NK-92 treated with Interleukin-12 subunit alpha and Interleukin-12 subunit beta, amount 100 ng/mL, for 24 hours (cell line): ENCODE measurements at places on chromosomes 13 and 19.

GRCh38 chr13:105165449-105166125 is 1369.9 kb downstream of the EFNB2 start:
- DNase-seq: no peak

GRCh38 chr13:114108141-114108761 is 24.2 kb downstream of the RASA3 start:
- DNase-seq: no peak

DNA sequence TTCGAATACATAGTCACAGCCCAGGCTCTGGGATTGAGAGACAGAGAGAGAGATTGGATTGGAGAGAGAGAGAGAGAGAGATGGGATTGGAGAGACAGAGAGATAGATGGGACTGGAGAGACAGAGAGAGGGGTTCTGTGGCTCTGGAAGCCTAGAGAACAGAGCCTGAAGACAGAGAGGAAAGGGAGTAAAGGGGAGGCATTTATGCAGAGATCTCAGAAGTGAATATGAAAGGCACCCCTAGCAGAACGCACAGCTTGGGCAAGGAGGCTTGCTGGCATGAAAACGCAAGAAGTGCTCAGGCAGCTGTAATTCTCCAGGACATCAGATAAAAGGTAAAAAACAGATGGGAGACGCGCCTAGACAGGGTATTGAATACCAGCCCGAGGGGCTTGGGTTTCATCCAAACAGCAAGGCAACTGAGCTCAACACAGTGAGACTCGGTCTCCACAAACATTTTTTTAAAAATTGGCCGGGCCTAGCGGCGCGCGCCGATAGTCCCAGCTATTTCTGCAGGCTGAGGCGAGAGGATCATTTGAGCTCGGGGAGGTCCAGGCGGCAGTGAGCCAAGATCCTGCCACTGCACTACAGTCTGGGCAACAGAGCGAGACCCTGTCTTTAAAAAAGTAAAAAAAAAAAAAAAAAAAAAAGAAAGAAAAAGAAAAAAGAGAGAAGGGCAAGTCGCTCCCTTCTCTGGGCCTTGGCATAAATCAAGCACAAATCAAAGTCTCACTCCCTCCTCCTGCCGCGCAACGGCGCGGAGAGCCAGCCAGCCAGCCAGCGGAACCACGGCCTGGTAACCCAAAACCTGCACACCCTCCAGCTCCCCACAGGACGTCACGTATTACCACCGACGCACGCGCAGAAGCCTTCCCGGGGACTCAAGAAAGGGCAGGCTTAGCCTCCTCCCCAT is 774 bp upstream of the PPP2R1A start:
- no peak for DNase-seq

- DNase-seq: no peak
These were observed 161.4 kb downstream of the EFNB2 start for GRCh38 chr13:106373989-106374572.

DNA sequence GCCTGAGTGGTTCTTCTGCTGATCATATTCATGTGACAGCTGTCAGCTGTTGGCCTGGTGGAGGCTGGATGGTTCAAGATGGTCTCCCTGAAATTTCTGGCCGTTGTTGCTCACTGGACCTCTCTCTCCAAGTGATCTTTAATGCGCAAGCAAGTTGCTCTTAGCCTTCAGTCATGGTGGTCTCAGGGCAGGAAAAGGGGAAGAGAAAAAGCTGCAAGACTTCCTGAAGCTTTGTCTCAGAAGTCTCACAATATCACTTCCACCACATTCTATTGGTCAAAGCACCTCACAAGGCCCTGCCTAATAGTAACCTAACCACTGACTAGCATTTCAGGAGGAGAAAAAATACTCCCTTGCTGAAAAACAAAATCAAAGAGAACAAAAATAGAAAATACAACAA is 1.6 kb upstream of the ZNF567 start:
- no peak for DNase-seq

GRCh38 chr13:36329361-36329760 is 16.8 kb downstream of the SPART start:
- no peak for DNase-seq

GRCh38 chr13:114107686-114108081 is 24.7 kb downstream of the RASA3 start:
- DNase-seq: no peak

DNA sequence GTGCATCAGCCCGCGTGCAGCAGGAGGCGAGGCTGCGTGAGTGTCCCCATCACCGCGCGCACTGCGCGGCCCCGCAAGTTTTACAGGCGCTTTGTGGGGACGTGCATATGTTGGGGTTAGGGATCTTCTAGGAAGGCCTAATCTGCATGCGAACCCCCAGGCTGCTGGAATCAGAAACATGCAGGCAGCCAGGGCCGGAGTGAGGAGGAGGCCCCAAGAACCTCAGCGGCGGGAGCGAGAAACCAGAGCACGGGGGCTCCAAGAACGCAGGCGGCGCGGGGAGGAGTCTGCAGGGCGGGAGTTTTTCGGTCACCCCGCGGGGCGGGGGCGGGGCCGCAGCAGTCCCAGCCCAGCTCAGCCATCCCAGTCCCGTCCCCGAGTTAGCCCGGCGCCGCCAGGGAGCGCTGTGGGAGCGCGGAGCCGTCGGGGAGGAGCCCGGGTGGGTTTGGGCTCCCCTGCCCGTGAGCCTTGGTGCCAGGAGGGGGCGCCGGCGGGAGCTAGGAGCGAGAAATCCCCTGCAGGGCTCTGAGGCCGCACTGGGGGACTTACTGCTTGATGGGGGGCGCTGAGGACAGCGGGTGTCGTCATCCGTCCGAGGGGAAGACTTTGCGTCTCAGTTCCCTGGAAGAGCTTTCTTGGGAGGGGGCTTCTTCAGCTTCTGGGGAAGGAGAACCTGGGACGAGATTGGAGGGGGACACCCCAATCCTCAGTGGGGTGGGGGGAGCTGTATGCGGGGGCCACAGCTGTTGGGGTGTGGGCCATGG is 933 bp upstream of the NRTN start:
- no peak for DNase-seq

DNA sequence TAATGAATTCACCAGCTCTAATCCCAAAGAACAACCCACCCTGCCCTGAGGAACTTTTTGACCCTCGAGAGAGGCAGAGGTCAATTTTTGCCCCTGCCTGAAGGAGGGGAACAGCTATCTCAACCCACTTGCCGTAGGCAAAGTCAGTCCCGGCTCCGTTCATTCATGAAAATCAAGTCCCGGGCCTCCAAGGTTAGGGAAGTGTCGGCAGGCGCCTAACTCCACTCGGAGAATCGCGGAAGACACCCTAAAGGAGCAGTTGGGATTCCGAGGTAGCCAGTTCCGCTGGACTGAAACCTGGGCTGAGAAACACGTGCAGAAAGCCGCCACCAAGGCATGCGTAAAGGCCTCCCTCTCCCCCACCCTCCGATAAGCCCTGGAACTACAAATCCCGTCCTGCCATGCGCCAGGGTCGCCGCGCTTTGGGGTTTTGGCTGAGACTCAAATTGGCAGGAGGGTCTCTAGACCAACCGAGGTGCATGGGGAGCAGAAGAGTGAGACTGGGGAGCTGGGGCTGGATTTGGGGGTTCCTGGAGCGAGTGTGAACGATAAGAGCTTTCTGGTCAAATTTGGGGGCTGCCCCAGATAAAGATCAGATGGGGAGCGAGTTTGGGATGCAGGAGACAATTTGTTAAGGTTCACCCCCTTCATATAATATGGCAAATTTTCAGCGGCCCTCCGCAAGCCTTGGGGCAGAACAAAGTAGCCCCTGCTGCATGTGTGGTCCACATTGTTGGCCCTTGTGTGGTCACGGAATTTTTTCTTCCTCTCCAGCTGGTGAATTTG is at the start of gene TNPO2:
Gene TNPO2 (minus strand): TSS at position 292 of the 786 bp plus-strand sequence. CDS start 2,955 bp downstream, outside the sequence.
- DNase-seq: peak; percentile 52

DNA sequence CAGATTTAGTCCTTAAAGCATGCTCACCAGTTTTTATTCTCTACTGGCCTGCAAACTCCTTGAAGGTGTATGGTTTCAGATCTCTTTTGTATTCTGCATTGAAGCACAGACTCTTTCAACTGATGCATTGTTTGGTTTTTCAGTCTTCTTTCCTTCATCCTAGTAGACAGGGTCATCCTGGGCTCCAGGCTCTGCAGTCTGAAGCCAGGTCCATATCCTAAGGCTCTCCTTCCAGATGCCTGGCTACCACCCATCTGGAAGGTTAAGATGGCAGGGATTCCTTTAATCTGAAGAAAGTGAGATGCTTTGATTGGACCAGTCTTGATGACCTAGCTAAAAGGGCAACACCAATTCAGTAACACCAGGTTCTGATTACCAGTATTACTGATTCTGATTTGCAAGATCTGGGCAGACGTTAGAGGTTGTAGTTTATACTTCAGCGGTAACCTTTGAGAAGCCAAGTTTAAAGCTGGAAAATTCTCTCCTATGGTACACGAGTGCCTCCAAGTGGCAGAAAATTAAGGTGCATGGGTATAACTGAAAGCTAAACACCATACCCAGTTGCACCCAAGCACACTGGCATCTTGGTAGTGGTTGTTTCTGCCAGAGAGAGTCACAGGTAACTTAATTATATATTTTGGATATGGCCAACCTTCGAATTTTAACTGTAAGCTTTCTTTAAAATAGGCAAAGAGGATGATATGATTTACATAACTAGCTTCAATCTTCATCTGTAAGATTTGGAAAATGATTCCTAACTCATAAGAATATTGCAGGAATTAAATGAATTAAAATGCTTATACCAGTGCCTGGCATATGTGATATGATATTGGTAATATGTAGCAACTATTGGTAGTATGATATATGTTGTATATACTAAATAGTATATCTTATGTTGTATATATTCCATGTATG is 1651.9 kb upstream of the MIR17HG start:
- DNase-seq: no peak

GRCh38 chr19:3734310-3734600 is 26.1 kb downstream of the TJP3 start:
- no peak for DNase-seq

GRCh38 chr19:46932346-46932745 is 71.5 kb downstream of the ARHGAP35 start:
- no peak for DNase-seq

DNA sequence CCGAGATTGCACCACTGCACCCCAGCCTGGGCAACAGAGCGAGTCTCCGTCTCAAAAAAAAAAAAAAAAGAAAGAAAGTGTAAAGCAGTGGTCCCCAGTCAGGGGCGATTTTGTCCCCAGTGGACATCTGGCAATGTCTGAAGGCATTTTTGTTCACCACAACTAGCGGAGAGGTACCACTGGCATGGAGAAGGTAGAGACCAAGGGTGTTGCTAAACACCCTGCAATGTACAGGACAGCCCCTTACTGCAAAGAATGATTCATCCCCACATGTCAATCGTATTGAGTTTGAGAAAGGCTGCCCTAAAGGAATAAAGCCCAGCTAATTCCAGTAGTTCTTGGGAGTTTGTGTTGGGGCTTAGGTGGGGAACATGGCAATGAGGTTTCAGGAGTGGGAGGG is 38.7 kb downstream of the CYP4F2 start:
- DNase-seq: no peak

DNA sequence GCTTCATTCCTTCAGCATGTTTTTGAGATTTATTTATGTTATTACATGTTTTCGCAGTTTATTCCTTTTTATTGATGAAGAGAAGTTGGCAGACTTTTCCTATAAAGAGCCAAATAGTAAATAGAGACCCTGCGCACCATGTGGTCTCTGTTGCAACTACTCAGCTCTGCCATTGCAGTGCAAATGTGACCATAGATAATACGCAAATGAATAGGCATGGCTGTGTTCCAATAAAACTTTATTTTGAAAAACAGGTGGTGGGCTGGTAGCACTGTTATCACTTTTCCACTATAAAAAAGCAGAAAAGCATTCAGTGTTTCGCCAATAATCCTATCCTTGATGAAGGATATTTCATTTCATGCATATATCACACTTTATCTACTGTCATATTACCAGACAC is 95.0 kb downstream of the DNAJC3 start:
- no peak for DNase-seq

DNA sequence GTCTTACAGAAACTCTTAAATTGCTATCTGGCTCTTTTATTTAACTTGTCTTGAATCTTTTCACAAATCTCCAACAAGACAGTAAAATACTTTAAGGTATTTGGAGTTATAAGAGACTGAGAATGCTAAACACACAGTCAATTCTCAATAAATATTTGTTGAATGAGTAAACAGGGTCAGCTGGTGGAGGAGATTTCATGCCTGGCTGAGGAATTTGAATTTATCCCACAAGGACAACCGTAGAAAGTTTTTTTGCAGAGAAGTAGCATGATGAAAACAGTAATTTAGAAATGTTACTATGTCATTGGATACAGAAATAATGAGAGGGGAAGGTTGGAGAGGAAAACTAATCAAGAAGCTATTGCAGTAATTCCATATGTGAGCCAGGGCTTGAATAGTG is 1223.7 kb downstream of the PCDH17 start:
- DNase-seq: no peak

DNA sequence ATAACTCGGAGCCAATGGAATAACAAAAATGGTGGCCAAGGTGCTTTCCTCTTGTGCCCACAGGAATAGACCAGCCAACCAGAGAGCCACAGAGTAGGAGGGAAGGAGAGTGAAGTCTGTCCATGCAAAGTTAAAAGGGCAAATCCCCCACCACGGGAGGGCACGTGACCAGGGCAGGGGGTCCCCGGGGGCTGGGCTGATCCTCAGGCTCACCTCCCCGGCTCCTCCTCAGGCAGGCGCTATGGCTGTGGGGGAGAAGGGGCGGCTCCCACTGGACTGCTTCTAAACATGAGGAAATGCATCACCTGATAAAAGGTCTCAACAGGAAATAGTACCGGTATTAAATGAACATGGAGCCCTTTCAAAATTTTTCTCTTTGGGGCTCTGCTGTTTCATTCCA is 73.2 kb upstream of the SLC15A1 start:
- no peak for DNase-seq

DNA sequence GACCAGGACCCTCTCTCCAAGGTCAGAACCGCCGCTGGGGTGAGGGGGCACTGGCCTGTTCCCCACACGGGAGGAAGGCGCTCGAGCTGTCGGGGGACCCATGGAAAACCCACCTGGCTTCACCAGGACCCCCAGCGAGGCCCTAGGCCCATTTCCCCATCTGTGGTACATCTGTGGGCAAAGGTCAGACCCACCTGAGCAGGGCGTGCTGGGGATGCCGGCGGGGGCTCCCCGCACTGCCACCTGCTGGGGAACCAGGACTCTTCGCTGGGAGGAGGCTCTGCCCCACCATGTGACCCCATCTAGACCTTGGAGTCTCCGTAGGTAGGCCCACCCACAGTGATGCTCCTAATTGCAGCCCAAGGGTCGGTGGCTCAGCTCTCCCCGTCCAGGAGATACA is 511 bp downstream of the WDR88 start:
- no peak for DNase-seq

DNA sequence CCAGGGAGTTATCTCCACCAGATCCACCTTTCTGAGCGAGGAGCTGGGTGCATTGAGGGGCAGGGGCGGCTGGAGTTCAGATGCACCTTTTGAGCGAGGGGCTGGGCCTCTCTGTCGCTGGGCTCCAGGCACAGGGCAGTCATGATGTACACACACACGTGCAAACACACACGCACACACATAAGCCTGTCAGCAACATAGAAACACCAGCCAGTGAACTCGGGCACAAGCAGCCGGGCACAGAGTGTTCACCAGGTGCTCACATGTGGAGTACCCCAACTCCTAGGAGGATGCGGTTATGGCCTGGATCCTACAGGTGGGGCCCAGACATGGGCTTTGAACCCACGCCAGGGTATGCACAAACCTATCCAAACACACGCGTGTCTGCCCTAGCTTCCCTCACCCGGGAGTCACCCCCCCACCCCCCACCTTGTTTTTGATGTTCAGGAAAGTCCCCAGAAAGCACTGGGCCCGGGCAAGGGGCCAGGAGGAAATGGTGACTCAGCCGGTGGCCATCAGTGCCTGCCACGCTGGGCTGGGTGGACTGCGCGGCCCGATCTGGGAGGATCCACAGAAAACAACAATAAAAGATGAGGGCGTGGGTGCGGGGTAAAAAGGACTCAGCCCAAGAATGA is 13.3 kb downstream of the ARRDC2 start:
- DNase-seq: no peak

- DNase-seq: no peak
These were observed 149.6 kb downstream of the MIPEP start for GRCh38 chr13:23739596-23739995.
